H9 (cell line): ENCODE measurements at places on chromosomes 1 and 21. TPM values are rescaled to one million over a fixed set of nuclear protein-coding genes. Genes with fewer than 3 reads are reported as not detected.

DNA sequence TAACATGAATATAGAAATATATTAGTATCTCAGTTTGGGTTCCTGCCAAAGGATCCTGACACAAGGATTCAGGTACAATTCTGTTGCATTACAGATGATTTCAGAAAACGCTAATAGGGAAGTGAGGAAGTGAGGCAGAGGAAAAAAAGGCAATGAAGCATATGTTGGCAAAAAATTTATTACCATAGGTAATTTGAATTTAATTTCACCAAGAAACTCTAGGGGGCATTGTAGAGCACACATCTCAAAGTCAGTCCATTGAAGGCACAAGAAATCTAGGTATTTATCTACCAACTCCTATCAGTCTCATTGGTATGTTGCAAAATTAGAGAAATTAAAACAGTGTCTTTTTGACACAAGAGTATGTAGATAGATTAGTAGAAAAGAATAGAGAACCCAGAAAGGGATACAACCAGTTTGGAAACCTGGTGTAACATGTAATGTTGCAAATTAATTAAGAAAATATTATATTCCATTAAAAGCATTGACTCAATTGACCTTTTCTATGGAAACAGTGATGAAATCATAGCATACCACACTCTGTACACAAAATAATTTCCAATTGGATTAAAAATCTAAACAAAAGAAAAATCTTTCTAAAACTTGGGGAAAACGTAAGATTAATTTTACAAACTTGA lies 104.9 kb upstream of the SNX7 start:
- no peak for DNase-seq

- no peak for DNase-seq
These were observed 603.5 kb upstream of the ADAMTS5 start for GRCh38 chr21:27570306-27570868.

The LCE1D gene
- not detected in 2 replicates for total RNA-seq

- peak; percentile 63 for DNase-seq
These were observed 640.6 kb downstream of the PTPRU start for GRCh38 chr1:29876902-29877301.

GRCh38 chr1:111489604-111490003 lies 13.8 kb downstream of the ADORA3 start:
- DNase-seq = no peak

The KCNK2 gene
- total RNA-seq = 0.37 and 0.44 TPM in 2 replicates

DNA sequence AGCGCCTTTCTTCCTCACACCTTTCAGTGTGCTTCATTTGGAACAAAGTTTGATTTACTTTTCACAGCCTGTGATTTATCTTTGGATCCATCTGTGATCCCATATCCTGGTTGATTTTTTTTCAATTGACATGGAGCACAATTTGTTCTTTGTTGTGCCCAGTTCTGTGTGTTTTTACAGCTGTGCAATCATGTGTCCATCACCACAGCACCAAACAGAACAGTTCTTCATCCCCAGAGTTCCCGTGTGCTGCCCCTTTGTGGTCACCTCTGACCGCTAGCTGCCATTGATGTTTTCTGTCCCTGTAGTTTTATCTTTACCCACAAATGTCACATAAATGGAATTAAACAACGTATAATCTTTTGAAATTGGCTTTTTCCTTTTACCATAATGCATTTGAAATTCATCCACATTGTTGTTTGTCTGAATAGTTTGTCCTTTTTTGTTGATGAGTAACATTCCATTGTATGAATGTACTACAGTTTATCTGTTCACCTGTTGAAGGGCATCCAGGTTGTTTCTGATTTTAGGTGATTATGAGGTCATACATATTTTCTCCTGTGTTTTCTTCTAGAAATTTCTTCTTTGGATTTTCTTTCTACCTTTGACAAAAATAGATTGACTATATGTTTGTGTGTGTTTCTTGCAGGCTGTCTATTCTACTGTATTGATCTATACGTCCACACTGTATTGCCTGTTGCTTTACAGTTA lies 17.4 kb downstream of the MIGA1 start:
- DNase-seq = no peak

- DNase-seq = no peak
These were observed 27.4 kb downstream of the PALMD start for GRCh38 chr1:99673315-99673714.

The FNBP1L gene
- 115 and 119 TPM in 2 replicates for total RNA-seq

DNA sequence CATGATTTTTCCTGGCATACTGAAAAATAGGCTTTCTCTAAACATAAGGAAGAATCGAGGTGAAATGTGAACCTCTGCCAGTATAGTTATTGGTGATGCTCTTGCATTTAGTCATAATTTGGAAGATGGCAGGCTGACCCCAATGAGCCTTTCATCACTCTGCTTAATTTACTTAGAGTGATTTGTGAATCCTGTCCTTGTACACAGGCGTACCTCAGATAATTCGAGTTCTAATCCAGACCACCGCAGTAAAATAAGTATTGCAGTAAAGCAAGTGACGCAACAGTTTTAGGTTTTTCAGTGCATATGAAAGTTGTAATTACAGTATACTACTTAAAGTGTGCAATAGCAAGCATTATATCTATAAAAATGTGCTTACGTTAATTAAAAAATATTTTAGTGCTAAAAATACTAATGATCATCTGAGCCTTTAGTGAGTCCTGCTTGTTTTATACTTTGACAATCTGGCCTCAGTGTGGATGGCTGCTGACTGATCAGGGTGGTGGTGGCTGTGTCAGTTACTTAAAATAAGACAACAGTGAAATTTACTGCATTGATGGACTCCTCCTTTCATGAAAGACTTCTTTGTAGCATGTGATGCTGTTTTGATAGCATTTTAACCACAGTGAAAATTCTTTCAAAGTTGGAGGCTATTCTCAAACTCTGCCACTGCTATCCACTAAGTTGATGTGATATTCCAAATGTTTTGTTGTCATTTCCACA lies 1.7 kb downstream of the PKNOX1 start:
- DNase-seq = no peak

DNA sequence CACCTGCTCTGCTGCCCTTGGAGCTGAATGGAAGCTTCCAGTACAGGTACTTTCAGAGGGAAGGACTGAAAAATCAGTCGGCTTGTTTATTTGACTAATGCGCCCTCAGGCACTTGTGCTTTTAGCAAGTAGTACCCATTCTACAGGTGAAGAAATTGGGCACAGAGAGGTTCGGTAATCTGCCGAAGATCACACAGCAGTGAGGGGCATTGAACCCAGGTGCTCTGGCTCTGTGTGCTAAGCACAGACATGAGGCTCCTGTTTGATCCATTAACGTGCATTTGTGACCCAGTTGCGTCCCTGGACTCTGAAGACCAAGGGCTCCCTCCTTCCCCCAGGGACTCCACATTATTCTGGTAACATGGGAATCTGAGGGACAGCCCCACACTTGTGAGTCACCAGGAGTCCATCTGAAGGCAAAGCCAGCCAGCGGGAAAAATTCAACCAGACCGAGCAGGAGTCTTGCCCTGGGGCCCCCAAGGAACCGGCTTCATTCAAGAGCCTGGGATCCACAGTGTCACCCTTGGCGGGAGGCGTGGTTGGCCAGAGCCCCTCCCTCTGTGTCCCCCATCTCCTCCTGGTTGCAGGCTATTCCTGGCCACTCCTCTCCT lies 192.4 kb upstream of the ARHGEF16 start:
- DNase-seq = no peak

DNA sequence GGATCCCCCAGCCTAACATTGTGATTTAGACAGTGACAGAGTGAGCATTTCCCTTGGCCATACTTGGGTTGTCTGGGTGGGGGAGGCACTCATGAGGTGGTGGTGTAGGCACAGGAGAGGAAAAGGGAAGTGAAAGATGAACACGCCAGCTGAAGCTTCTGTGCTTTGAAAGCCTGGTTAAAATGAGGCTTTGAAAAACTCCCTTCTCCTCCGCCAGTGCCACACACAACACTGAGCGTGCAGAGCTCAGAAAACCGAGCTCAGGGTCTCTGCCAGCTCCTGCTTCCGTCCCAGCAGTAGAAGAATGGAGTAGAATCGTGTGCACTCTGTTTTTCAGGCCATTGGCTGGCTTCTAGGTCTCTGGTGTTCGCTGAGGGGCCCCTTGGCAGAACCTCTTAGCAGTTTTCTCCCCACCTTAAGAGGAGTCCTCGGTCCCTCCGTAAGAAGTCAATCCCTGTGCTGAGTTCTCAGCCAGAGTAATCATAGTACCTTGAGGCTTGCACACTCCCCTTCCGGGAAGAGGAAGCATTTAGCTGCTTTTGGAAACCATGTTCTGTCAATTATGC lies 12.9 kb downstream of the PLEKHM2 start:
- DNase-seq = no peak

DNA sequence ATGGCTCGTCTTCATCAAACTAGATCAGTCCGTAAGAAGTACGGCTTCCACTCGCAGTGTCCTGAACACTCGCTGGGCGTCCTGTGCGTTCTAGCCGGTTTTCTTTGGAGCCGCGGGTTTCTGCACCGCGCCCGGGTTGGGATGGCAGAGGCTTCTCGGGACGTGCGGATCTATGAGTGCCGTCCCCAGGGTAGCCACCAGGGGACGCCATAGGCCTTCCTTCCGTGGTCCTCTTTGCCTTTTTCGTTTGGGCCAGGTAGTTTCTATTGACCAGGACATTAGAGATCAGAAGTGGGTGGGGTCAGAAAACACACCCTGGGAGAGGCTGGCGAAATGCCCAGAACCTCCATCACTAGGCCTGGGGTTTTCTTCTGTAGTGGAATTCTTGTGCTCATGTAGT lies 273.8 kb downstream of the FAM72C start:
- DNase-seq = no peak

The CENPS gene
- total RNA-seq = 16.3 and 17.8 TPM in 2 replicates

DNA sequence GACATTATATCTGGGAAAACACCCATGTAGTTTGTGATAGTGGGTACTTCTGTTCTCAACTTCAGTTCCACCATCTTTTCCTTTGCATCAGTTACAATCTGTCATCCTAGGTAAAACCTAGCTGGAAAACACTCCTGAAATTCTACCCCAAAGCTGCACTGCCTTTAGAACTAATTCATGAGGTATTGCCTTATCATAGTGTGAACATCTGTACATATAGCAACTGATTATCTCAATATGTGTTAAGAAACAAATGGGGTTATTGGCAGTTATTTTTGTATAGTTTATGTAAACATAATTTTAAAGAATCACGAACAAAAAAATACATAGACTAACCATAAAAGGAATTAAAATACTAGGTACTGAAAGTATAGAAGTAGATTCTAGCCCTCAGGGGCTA lies 6.4 kb upstream of the NEK7 start:
- no peak for DNase-seq

GRCh38 chr1:240691909-240692705 lies 80.2 kb upstream of the GREM2 start:
- DNase-seq = peak; percentile 66

GRCh38 chr1:248625971-248626370 lies 8.9 kb downstream of the OR2T11 start:
- DNase-seq = no peak

DNA sequence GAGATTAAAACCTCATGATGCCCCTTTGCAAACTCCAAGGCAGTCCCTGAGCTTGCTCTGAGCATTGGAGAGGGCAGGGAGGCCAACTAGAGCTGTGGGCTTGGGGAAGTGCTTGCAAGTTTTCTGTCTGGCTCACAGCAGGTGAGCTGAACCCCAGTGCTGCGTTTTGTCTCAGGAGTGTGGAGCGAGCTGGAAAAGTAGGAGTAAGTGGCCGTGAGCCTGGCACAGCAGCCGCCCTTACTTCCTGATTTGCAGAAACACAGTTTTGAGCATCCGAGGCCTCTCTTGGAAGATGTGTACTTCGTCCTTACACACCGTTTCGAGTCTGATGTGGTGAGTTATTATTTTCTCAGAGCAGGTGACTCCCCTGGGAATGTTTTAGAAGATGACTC lies 221.2 kb upstream of the C1orf174 start:
- DNase-seq = no peak

- DNase-seq = peak; percentile 97
These were observed at the start of gene KCNN3 for GRCh38 chr1:154870115-154870571. KCNN3 (minus strand) TSS chr1:154870281; CDS start chr1:154869964, 317 bp downstream.

- DNase-seq = peak; percentile 70
These were observed 25.0 kb downstream of the SZT2 start for GRCh38 chr1:43414634-43415223.

DNA sequence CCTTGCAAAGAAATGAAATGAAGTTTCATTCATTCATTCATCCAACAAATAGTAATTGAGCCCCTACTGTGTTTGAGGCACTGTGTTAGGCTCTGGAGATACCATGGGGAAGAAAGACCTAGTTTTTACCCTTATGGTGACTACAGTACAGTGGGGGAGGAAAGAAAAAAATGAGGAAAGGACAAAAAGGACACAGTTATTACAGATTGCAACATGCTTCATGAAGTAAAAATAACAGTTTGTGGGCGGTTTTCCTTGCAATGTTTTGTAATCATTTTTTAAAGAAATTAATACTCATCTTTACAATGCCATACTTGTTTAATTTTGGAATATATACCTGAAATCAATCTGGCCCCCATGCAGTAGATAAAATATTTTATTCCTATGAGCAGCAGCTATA lies 120.3 kb downstream of the TM2D1 start:
- no peak for DNase-seq

The S100A8 gene
- total RNA-seq = not detected in 2 replicates

The OLFM3 gene
- 0.26 and 0.29 TPM in 2 replicates for total RNA-seq

GRCh38 chr1:156805766-156806511 lies 10.7 kb downstream of the SH2D2A start:
- no peak for DNase-seq

The TCHH gene
- total RNA-seq = not detected in 2 replicates

DNA sequence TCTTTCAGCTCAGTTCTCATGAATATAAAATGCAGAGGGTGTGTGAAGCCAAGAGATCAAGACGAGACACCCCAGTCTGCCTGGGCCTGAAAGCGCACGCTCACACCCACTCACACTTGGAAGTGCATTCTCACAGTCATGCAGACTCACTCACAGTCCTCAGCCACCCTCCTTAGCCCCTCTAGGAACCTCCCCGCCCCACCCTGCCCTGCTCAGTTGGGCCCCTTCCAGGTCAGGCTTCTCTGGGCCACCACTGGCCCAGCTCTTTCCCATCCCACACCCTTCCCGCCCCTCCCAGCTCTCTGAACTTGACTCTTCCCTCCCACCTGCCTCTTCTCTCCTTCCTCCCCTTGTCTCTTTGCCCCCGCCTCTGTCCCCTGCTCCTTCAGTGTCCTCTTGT lies 93.8 kb downstream of the EPHB2 start:
- no peak for DNase-seq

The ODR4 gene
- 15.9 and 17.1 TPM in 2 replicates for total RNA-seq

The DR1 gene
- 87.3 TPM in 2 replicates for total RNA-seq

The MAD2L2 gene
- 283 and 289 TPM in 2 replicates for total RNA-seq

DNA sequence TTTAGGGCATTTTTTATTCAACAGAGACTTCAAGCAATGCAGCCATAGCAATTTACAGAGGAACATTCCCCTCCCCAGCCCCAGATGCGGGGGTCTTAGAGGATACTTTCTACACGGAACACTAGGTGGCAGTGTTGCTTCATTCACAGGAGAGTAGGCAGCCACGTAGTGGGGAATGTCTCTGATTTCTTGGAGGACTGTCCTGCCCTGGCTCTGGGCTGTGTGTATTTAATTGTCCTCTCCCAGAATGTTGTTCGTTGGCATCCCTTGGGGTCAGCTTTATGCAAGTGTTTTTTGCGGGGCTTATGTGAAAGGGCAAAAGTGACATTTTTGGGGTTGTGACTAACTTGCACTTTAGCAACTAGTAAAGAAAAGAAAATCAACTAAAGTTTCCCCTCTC lies 96.9 kb downstream of the PAPPA2 start:
- peak; percentile 68 for DNase-seq
